Stimulated activated CD8-positive, alpha-beta memory T cell treated with anti-CD3 and anti-CD28 coated beads, Interleukin-4, amount 100 ng/mL, for 4 hours (primary cell): ENCODE measurements at places on chromosomes 5 and 9.

GRCh38 chr5:136023958-136024541 is 4.7 kb upstream of the TGFBI start:
- DNase-seq: no peak

DNA sequence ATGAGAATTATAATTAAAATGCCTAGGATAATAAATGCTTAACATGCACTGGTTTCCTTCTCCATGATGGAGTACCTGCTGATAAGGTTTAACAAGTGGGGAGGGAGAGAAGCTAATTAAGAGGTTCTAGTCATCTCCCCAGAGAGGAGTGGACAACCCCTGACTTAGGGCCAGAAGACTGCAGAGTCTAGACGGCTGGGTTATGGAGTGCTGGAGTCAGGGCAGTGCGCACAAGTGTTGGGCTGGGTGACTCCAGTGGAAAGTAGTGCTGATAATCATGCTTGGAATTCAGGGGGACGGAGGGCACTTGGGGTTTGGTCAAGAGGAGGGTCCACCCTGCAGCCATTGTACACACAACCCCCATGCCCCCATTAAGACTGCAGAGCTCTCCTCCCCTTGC is 32.8 kb upstream of the TGFBI start:
- DNase-seq: no peak

GRCh38 chr5:35482167-35482755 is 135.4 kb upstream of the SPEF2 start:
- DNase-seq: no peak

- no peak for DNase-seq
These were observed 379.1 kb downstream of the ENC1 start for GRCh38 chr5:74261421-74261820.
